Activated naive CD4-positive, alpha-beta T cell treated with anti-CD3 and anti-CD28 coated beads, Interleukin-2, amount 50 U/mL, for 72 hours (primary cell): ENCODE measurements at places on chromosomes 6 and 20. TPM values are rescaled to one million over a fixed set of nuclear protein-coding genes. Genes with fewer than 3 reads are reported as not detected.

DNA sequence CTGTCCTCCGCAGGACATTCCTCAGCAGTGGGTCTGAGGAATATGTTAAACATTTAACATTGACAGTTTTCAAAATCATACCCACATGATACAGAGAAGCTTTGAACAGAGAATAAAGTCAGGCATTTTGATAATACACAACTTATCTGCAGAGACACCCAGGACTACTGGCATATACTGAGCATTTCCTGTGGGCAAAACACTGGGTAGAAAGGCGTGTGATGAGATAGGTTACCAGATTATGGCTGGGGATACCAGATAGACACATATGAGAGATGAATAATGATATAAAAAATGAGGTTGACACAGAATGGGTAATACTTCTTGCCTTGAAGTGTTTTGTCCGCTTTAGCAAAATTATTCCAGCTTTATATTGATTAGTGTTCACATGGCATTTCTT, 31.4 kb upstream of the TRIM26 start:
- DNase-seq: no peak

- DNase-seq: no peak
These were observed 44.8 kb downstream of the PMEPA1 start for GRCh38 chr20:57664924-57665588.

DNA sequence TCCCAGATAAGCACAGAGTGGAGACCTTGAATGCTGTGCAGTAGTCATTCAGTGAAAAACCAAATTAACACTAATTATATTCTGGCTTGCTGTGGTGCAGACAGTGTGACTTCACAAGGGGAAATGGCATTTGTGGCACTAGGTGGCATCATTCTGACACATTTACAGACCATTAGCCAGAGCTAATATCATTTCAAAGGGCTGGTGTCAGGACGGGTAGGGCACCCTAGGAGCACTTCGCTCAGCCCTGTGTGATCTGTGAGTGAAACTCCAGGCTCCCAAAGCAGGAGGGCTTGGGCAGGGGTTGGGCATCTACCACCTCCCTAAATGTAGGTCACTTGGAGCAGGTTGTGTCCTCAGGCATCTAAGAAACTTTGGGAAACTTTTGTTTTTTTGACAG, 555.8 kb downstream of the PKHD1 start:
- DNase-seq: no peak

DNA sequence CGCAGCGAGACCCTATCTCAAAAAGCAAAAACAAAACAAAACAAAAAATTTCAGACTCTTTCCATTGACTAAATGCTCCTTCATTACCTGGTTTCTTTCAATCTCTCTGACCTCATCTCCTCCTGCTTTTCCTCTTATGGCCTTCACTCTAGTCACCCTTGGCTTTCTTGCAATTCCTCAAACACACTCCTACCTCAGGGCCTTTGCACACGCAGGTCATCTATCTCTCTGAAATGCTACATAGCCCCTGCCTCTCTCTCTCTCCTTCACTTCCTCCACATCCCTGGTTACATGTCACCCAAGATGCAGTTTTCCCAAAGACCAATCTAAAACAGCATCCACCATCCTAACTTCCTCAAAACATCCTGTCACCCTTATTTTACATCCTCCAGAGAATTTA, 96.8 kb downstream of the PREX1 start:
- DNase-seq: no peak

DNA sequence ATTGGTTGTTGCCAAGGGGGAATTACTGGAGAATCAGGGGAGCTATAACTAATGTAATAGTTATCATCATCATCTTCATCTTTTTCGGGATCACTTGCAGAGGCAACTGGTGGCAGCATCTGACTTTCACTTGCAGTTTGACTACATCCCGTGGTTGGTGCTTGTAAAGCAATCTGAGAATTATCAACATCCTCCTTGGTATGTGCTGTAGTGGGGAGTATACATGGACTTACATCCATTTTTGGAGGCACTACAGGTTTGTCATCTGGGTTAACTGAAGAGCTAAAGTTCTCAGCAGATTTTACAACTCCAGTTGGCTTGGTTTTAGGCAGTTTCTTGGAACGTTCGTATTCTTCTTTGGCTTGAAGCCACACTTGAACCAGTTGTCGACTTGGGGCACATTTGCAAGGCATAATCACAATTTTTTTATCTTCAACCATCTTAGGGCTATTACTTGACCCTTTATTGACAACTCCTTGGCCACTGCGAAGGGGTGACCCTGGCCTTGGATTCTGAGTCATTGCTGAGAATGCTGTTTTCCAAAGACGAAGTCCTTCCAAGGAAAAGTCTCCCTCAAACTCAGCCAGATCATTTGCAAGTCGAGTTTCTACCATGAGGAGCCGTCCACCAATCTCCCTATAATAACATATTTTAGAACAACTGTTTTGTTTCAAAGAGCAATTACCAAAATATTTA, 115.5 kb downstream of the REV3L start:
- no peak for DNase-seq

DNA sequence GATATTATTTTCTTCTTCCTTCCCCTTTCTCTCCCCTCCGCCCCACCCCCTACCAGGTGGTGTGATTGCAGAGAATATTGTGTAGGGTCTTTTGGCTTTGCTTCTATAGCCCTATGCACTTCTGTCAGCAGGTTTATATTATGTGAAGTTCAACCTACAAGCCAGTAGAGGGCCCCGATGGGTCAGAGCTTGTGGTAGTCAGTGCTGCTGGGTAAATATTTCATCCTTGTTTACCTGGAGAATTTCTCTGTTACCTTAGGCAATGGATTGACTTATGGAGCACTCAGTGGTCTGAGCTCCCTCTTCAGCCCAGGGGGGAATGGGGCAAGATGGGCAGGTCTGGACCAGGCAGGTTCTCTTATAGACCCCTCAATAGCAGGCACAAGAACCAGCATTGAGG, 720.9 kb downstream of the GRIK2 start:
- DNase-seq: no peak

DNA sequence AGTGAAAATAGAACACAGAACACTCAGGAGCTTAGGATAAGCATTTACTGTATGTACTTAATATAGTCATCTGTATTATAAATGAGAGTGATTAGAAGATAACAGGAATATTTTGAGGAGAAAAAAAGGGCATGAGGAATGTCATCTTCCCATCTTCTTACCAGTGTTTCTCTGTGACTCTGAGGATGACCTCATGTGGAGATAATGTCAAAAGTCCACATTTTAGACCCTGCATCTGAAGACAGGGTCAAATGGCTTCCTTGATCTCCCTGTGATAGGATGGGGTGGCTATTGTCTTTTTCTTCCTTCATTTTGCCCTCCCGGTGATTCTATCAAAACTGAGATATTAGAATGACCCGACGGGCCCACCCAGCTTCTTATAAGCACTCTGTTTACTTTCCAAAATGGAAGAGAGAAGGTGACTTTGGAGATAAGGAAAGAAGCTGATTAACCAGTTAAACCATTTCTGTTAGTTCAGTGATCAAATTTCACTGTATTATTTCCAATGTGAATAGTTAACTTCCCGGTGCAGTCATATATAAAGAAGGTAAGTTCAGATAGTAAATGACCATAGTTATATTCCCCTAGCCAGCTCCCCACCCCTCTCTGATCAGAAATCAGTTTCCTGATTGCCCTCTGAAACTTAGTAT, 115.7 kb upstream of the SALL4 start:
- DNase-seq: no peak

GRCh38 chr20:2133318-2134183, 31.9 kb downstream of the STK35 start:
- DNase-seq: no peak

DNA sequence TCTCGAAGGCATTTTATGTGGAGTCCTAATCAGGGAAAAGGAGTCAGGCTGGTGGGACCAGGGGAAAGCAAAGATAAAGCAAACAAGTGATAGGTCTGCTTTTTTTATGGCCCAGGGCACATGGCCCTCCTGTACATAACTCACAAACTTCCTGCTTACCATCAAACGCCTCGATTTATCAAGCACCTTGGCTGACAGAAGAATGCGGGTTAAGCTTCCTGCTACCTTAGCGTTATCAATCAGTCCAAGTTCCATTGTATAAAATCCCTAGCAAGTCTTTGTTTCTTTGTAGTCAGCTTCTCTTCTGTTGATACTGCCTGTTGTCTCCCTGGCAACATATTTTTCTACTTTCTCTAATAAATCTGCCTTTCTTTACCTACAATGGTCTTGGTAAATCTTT, 4.1 kb upstream of the TRIM27 start:
- no peak for DNase-seq

DNA sequence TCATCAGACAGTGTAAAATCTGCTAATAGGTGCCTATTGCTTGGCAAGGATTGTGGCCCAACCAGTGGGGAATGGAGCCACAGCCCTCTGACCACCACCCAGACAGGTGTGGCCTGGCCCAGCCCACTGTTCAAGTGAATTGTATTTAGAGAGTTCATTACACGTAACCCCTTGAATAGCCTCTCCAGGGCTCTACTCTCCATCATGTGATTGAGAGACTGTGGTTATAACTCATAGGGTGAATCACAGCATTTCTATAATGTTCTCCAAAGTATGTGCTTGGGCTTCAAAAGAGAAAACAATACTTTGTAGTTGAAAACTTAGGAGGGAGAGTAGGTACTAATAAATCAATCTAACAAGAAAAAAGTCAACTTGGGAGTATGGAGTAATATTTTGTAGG, 38.4 kb downstream of the ALDH8A1 start:
- no peak for DNase-seq

DNA sequence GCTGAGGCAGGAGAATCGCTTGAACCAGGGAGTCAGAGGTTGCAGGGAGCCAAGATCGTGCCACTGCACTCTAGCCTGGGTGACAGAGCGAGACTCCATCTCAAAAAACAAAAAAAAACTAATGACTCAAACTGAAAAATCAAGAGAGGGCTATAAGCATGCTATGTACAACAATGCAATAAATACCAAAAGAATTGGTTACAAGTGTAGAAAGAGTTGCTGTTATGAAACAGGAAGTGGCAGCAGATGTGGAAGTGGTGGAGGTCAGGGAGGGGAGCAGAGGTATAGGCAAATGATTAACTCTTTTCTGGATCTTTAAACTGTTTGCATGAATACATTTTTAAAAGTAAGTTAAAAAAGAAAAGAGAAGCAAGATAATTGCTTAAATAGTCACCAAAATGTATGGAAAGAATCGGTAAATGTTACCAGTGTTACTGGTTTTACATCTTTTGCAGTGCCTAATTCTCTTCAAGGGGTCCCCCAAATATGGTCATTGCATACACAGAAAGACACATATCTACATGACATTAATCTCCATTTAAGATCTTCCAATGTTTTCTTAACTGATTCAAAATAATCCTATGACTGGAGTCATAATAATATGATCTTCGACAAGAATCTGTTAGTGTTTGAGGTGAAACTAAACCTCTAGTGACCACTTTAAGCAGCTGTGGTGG, 15.0 kb downstream of the CALHM6 start:
- no peak for DNase-seq

- no peak for DNase-seq
These were observed 216.2 kb downstream of the RFPL4B start for GRCh38 chr6:112563368-112563767.

DNA sequence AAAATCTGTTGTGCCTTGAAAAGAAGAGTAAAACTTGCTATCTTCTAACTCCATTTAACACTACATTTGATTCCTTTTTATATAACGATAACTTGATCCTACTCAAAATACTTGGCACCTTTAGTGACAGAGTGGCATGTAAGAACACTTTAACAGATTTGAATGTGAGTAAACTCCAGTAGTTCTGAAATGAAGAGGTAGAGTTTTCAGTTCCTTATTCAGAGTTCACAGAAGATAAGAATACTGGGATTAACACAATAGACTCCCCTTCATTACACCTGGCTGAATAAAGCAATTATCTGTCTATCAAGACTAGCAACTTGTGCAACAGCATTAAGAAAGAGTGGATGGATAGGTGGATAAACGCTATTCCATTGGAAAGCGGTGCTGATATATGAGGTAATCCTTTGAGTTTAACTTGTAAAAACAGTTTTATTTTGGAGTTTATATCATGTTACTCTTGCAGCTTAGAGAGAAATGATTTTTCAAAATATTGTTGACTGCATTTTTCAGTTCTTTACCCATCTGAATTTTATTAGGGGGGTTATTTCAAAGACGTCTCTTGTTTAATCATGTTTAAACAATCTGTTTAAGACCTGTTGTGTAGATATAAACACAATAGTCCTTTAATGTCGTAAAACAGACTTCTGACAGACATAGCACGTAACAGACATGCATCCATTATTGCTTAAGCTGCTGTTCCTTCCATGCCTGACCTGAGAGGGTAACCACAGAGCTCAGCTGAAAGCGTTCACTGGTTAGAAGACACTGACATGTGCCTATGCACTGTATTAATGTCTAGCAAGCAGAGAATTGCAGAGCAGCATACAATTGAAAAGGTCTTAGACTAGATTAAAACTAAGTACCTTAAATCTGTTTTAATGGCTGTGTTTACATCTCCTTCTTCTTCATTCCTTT, 102.4 kb upstream of the SUPT3H start:
- no peak for DNase-seq

DNA sequence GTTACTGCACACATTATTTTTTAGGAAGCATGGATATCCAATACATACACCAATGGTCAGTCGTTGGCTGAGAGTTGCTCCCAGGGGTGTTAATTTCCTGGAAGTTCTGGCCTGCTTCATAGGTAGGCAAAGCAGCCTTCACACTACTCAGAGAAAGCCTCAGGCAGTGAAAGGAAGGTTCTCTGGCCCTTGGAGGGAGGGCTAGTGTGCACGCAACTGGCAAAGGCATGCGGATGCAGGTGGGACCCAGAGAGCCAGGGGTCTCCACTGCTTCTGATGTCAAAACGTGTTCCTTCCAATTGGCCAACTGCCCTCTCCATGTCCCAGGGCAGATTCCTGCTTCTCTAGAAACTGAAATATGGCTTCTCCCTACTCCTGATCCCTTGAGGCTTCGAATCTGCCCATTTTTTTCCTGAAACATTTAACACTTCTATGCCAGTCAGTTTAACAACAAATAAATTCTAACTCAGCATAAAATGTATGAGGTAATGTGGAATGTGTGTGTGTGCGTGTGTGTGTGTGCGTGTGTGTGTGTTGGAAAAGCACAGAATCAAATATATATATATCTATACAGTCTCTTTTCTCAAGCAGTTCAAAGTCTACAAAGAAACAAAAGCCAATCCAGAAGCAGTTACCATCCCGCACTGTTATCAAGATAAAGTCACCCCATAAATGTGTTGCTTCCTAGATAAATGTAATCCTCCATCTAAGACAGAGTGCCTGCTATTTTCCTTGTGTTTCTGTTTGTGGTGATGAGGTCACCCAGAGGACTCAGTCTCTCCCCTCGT, 94.0 kb upstream of the HIVEP1 start:
- no peak for DNase-seq

LY6G6D gene
- not detected for total RNA-seq

BMP2 gene
- total RNA-seq: not detected

SLC17A1 gene
- 0.41 TPM for total RNA-seq
